ENCODE measurements at places on chromosomes 5 and 9.

DNA sequence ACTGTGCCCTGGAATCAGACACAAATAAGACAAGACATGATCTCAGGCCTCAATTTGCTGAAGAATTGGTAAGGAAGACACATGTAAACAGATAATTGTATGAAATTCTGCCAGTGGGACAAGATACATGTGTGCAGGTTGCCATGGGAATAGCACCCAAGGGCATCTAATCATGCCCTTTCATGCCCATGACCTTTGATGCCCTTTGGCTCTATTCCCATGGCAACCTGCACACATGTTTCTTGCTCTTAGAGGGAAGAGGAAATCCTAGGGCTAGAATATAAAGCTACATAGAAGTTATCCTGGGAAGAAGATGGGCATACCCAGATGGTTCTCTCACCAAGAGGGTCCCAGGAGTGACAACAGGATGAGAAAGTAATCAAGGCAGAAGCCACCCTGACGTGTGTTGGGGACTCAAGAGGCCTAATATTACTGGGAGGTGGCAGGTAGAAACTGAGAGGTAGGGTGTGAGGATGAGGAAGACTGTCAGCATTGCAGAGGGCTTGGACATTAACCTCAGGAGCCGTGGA, 34.4 kb downstream of the P4HA2 start:
- no peak for DNase-seq

- no peak for DNase-seq
Measured at GRCh38 chr5:139863361-139863760, 67.8 kb downstream of the PSD2 start.

- DNase-seq, result no peak
Measured at GRCh38 chr5:132001647-132002561, 9.6 kb downstream of the ACSL6 start.

- no peak for DNase-seq
Measured at GRCh38 chr5:146548781-146549449, 32.9 kb upstream of the GPR151 start.

DNA sequence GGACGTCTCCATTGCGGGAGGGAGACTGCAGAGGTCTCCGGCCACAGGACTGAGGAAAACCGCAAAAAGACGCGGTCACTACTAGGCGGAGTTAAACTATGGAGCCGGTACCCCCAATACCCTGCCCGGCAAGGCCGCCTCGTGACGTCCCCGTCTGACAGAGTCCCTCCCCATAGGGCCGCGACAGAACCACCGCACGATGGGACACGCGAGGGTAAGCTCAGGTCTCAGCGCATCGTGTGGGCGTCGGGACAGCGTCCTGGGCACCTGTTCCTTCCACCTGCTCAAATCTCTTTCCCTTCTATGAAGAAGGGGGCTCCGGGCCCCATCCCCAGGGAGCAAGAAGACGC, 35.2 kb upstream of the GLDC start:
- DNase-seq, result peak; percentile 48

GRCh38 chr9:20087481-20087880, 298.6 kb upstream of the SLC24A2 start:
- no peak for DNase-seq

GRCh38 chr5:2094616-2094995, 211.9 kb upstream of the IRX4 start:
- DNase-seq, result no peak

DNA sequence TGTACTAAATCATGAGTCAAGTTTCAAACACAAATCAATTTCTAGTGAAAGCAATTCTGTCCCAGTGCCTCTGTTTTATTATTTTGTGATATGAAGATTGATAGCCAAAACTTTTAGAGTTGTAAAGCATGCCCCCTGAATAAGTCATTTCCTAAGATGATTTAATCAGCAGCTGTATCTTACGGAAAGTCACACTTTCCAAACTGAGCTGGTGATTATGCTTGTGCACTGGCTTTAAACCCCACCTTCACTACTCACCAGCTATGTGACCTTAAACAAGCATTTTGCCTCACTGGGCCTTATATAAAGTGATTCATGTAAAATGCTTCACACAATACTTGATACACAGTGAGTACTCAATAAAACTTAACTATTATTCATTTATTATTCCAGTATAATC, 78.1 kb downstream of the EDIL3 start:
- DNase-seq, result no peak

DNA sequence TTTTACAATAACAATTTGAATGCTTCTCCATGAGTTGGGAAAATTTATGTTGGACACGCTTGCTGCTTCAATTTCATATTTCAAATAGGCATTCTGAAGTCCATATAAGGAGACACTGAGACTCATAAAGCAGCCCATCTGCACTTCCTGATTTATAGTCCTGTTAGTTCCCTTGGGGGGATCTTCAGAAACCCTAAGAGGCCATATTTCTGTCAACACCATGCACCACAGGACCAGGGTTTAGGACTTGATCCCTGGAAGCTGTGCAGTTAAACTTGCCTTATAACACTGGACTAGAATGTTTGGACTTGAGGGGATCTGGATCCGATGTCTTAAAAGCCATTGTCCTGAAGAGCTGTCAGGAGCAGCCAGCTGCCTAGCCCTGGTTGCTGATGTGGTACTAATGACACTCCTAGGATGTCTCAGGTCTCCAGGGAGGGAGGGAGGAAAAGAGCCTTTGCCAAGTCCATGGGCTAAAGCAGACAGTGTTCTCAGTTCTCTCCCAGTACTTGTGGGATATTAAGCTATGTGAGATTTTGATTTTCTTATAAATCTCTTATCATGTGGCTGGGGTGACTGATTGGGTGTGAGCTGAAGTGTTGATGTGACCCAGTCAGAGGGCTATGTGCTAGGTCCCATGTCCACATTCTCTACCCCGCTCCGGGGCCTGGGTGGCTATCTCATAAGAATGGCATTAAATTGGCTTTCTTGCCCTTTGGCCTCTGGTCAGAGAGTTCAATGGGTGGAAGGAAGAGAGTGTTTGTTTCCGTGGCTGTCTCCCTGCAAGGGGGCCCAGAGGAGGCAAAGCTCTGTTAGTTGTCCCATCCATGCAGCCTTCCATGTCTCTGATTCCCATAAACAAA, 399.8 kb downstream of the OSTF1 start:
- no peak for DNase-seq

DNA sequence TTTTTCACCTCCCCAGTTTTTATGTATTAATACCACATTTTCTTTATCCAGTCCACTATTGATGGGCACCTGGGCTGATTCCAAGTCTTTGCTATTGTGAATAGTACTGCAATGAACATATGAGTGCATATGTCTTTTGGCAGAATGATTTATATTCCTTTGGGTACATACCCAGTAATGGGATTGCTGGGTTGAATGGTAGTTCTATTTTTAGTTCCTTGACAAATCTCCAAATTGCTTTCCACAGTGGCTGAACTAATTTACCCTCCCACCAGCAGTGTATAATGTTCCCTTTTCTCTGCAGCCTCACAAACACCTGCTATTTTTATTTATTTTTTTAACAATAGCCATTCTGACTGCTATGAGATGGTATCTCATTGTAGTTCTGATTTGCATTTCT, 340.2 kb downstream of the ADAMTS6 start:
- no peak for DNase-seq

DNA sequence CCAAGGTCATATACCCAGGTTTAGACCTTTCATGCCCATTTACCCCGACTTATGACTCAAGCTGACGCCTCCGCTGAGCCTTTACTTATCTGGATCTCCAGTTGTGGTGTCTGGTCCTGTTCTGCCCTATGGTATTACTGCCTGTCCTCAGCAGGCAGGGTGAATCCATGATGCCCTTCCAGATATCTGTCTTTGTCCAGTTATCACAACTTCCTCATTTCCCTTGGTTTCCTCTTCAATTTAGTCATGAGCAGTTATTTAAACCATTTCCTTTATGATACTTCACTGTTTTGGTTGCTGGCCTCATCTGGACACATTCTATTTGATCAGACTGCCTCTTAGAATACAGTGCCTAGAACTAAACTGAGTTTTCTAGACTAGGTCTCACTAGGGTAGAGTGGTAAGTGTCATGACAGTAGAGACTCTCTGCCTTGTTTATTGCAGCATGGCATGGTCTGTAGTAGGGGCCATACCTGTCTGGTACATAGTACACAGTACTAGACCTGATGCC, 93.3 kb downstream of the MELK start:
- DNase-seq, result no peak

- no peak for DNase-seq
Measured at GRCh38 chr9:124645274-124645673, 125.8 kb downstream of the NR6A1 start.

DNA sequence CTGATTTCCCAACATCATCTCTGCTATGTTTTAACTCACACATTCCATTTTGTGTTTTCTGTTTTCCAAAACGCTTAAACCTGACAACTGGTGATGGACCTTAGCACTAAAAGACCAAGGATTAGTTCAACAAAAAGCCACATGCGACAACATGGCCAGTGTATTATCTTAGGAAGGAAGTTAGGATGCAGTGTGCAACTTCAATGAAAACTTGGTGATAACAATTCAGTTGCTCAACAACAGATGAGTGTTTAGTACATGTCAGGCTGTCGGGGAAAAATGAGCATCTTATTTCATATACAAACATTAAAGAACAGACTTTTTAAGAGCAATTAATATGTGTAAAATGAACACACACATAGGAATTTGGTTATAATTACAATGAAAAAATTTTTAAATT, 780.0 kb downstream of the SEMA5A start:
- no peak for DNase-seq

DNA sequence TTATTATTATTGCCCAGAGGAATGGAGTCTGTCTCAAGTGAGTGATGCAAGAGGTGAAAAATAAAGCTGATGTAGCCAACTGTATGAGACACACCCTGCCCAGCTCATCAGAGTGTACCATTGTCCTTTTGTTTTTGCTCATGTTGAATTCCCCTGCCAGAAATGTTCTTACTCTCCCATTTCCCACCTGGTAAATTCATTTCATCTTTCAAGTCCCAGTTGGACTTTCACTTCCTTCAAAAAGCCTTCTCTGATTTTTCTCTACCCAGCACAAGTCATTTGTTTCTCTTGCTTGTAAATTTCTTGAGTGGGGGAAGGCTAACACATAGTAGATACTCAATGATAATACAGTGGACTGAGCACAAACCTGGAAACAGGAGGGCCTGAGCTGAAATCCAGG, 394.5 kb upstream of the ZNF462 start:
- DNase-seq, result no peak

DNA sequence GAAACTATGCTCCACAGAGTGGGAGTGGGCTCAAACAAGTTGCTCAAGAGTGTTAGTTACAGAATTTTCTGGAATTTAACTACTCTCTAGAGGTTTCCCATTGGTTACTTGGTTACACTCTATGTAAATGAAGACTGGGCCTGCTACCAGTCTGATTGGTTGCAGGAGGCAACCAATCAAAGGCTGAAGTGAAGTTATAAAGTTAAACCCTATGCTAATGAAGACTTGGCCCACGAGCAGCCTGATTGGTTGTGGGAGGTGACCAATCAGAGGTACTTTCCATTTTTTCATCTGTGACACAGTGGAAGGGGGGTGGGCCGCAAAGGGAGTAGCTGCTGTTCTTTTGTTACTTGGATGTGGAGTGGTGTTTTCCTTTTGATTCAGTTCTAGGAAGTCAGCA, 69.4 kb downstream of the CACNA1B start:
- DNase-seq, result no peak

GRCh38 chr5:3122985-3123762, 371.7 kb upstream of the IRX2 start:
- DNase-seq, result no peak

DNA sequence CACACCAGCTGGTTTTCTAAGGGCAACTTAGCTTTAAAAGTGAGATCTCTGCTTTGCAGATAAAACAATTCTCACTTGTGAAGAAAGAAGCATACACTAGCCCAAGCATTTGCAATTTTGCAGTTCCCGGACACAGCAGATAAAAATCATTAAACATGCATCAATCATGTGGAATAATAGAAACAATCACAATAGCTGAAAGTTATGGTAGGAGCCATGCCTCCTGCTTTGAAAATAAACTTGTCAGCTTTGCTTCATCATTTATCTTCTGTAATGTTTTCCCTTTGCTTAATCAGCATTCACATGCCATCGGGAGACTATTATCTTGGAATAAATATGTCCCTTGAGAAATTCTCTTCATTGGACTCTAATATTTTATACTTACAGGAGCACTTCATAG, 60.3 kb upstream of the DAB2 start:
- no peak for DNase-seq

DNA sequence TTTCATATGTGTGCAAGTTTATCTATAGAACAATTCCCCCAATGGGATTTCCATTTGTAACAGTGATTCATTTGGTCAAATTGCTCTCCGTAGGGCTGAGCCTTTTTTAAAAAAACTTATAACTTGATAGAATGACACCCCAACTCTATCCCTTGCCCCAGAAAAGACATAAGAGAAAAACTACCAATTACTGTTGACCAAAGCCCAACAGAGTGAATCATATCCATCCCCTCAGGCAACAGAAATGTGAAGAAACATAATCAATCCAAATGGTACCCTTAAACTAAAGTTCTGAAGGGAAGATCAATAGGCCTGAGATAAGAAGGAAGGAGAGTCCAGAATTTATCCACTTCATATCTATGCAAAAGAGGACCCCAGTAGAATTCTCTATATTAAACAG, 17.8 kb downstream of the TICAM2 start:
- DNase-seq, result no peak

GRCh38 chr9:89453452-89453851, 44.5 kb downstream of the SEMA4D start:
- no peak for DNase-seq

DNA sequence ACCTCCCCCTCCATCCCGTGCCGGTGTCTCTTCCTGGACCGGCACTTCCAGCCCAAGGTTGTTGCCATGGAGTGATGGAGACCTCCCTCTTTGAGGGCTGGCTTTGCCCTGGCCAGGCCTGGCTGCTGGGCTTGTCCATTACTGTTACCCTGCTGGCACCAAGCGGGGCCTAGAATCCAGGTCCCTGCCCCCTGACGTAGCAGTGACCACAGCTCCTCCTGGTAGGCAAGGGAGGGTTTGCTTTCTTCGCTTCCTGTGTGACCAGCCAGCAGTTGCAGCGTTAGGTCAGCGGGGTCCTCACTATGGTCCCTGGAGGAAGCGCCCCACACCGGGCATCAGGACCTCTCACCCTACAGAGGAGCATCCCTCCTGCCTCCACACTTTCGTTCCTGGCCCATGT, 146.7 kb upstream of the COL5A1 start:
- DNase-seq, result no peak

DNA sequence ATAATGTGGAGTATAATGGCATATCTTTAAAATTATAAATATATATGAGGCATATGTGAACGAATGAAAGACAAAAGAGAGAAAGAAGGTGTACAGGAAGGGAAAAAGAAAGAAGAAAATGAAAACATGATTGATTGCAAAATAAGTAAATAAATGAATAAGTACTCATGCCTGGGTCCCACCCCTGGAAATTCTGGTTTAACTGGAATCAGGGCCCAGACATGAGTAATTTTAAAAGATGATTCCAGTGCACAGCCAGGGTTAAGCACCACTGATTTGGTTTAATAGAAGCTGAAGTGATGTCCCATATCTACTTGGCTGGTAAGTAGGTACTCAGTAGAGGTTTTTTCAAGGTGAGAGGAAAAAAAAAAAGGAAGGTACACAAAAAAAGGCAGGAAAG, 34.0 kb upstream of the HOMER1 start:
- no peak for DNase-seq
